Uterus (tissue), 4 donors: ENCODE measurements at places on chromosomes 11 and 22.

DNA sequence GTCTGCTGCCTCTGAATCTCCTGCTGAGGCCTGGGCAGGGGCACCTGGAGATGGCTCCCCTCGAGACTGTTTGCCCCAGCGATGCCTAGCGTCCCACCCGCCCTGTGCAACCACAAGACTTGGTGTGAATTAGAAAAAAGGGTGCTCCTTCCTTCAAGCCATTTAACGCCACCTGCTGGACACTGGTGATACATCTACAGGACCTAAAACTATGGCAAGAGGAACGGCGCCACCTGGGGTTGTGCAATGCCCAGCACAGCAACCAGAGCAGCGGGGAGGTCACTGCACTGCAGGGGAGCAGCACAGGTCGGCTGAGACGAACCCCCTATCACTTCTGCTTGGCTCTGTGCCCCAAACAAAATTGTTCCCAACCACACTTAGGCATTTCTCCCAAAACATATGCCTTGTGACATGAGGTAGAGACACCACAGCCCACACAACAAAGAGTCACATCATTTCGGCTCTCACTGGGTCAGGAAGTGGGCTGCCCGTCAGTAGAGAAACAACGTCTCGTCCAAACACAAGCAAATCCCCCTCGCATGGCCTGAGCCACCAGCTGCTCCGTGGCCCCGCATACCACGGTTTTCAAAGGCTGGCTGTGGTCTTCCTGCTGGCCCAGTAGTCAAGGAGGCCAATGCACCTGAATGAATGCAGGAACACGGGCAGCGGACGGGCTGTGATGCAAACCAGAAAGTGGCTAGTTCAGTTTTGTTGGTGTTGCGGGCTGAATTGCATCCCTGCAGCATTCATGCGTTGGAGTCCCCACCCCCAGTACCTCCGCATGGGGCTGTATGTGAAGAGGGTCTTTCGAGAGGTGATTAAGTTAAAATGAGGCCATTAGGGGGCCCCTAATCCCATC lies 171.9 kb downstream of the SHANK2 start:
- H3K27ac ChIP-seq = no peak overlapping the region
- H3K4me1 ChIP-seq = no peaks in the 10 kb centered on the region
- no peak overlapping the region for H3K4me3 ChIP-seq
- H3K27me3 ChIP-seq = no peaks in the 10 kb centered on the region
- no peaks in the 10 kb centered on the region for H3K36me3 ChIP-seq

DNA sequence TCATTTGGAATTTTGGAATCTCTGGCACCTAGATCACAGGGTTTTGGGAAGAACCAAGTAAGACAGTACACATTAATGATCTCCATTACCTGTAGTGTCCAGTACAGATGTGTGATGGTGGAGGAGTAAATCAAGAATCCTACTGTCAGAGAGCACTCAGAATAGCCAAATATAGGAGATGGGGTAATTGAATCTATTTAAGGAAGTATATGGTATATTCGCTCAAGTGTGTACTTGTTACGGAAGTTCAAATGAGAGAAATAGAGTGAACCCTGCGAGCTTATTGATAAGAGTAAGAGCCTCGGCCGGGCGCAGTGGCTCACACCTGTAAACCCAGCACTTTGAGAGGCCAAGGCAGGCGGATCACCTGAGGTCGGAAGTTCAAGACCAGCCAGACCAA lies 2.2 kb downstream of the SPCS2 start:
- H3K27ac ChIP-seq = no peak overlapping the region
- H3K4me1 ChIP-seq = peaks cover 17% of the 10 kb centered on the region
- H3K27me3 ChIP-seq = no peaks in the 10 kb centered on the region
- H3K36me3 ChIP-seq = no peaks in the 10 kb centered on the region

GRCh38 chr11:134250246-134250645 lies 2.9 kb downstream of the THYN1 start:
- no peak for DNase-seq
- H3K27ac ChIP-seq = no peak overlapping the region
- H3K27me3 ChIP-seq = no peaks in the 10 kb centered on the region
- H3K4me1 ChIP-seq = peaks cover 7% of the 10 kb centered on the region
- no peaks in the 10 kb centered on the region for H3K36me3 ChIP-seq
- no peak overlapping the region for H3K4me3 ChIP-seq

GRCh38 chr22:27719535-27720227 lies 81.9 kb downstream of the MN1 start:
- H3K27ac ChIP-seq = no peak overlapping the region
- H3K36me3 ChIP-seq = no peaks in the 10 kb centered on the region
- H3K4me3 ChIP-seq = no peak overlapping the region
- DNase-seq = no peak

DNA sequence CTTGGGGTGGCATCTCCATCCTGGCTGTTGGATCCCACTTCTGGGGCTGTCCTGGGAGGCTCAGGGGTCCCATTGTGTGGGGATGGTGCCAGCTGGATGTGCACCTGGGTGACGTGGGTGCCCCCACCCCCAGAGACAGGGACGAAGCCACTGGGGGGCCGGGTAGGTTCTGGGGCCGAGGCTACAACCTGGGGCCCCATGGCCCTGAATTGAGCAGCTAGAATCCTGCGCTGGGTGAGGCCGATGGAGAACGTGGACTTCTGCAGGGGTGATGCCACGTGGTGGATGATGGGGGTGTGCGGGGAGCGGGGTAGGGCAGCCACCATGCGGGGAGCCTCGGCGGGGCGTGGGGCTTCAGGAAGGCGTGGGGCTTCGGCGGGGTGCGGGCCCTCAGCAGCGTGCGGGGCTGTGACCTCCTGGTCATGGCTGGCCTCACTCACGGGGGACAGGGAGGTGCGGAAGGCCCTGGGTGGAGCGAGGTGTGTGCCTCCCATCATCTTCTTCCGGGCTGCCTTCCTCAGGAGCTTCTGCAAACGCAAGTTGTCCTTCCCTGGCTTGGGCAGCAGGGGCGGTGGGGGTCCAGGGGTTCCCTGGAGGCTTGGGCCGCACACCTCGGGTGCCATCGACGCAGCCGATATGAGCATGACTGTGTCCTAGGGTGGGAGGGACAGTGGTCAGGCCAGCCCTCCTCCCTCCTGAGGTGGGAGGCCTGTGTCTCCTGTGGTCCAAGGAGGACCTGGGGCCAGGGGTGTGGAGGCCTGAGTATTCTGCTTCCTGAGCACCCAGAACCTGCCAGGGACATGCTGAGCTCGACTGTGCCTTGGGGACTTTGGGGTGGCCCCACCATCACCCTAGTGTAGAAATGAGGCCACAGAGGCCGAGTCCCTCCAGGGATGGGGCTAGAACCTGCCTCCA lies 1.5 kb downstream of the PRR33 start:
- H3K36me3 ChIP-seq = no peaks in the 10 kb centered on the region
- H3K27me3 ChIP-seq = no peaks in the 10 kb centered on the region
- no peak for DNase-seq
- H3K4me1 ChIP-seq = no peaks in the 10 kb centered on the region

DNA sequence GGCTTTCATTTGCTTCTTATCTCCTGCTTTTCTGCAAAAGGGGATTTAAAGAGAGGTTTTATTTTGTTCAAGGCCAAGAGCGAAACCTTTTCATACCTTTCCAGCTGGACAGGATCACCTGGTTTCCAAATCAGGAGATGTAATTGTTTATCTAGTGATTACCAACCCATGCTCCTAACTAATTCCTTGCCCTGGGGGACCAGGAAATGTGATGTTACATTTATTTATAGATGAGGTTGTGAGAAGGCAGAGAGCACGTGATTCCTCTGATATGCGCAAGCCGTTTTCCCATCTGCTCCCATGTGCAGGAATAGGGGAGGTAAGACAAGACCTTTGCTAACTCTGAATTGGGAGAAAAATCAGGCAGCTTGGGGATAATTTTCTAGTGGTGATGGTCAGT lies 507.2 kb upstream of the LARGE1 start:
- no peak overlapping the region for H3K4me3 ChIP-seq
- H3K27ac ChIP-seq = no peak overlapping the region
- no peaks in the 10 kb centered on the region for H3K27me3 ChIP-seq

DNA sequence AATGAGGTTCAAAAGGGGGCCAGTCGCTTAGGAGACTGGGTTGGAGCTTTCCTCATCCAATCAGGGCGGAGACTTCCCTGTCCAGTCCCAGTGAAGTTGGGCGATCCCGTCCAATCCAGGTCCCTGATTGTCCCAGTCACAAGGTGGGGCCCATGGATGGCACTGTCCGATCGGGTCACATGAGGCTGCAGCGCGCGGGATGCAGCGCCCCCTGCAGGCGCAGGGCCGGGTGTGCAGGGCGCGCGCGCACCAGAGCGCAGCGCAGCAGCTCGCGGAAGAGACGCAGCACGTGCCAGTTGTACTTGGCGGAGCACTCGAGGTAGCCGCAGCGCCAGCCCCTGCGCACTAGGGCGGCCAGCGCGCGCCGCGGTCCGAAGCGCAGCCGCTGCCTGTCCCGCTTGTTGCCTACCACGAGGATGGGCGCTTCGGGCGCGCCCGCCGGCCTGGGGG lies 2.3 kb downstream of the RASL10A start:
- peaks cover 17% of the 10 kb centered on the region for H3K27me3 ChIP-seq
- peaks cover 47% of the 10 kb centered on the region for H3K4me1 ChIP-seq

DNA sequence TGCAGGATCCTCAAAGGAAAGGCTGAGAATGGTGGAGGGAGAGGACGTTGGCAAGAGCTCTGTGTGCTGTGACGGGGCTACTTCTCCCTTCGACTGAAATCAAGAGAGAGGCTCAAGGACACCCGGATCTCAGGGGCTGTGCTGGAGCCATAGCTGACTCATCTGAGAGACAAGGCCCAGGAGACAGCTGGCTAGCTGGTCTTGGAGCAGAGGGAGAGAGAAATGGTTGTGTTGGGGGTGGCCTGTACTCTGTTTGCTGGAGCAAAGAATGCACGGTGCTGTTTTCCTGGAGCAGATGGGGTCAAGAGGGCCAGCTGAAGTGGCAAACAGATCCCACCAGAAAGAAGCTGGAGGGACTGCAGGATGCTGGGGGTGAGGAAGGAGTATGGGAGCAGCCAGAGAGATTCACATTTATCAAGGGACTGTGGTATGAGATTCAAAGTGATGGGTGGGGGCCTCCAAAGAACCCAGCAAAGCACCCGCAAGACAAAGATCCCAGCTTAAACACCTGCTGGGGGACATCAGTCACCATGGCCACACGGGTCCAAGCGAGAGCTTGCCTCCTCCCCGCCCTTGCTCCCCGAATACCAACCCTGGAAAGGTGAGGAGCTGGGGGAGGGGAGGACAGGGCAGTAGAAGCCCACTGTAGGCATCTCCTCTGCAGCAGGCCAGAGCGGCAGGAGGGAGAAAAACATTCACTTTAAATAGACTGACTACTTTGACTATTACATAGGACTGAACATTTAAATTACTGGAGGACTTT lies 40.8 kb downstream of the MAP6 start:
- no peak for DNase-seq
- H3K27ac ChIP-seq = no peak overlapping the region
- no peak overlapping the region for H3K4me3 ChIP-seq
- H3K4me1 ChIP-seq = no peaks in the 10 kb centered on the region
- H3K27me3 ChIP-seq = no peaks in the 10 kb centered on the region

DNA sequence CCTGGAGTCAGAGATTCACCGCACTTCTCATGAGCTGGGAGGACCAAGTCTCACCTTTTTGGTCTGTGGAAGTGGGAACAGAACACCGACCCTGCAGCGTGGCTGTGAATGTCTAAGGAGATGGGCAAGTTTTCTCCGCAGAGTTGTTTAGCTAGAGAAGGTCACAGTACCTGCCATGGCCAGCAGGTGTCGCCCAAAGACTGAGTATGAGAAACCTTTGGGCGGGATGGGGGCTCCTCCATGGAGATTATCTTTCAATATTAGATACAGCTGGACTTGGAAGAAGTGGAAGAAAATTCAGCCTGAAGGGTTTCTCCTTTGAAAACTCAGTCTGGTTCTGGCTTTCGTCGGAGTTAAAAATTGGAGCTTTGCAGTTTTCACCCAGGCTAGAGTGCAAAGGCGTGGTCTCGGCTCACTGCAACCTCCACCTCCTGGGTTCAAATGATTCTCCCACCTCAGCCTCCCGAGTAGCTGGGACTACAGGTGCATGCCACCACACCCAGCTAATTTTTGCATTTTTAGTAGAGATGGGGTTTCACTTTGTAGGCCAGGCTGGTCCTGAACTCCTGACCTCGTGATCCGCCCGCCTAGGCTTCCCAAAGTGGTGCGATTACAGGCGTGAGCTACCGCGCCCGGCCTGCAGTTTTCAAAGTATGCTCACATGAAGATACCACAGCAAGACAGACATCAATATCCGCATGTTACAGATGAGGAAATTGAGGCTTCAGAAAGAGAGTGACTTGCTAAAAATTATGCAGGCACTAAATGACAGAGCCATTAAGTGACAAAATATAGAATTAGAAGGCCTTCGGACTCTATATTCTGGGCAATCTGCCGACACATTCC lies 10.7 kb upstream of the DSCAML1 start:
- no peaks in the 10 kb centered on the region for H3K36me3 ChIP-seq
- no peaks in the 10 kb centered on the region for H3K4me1 ChIP-seq
- peak; percentile 84 for DNase-seq
- no peaks in the 10 kb centered on the region for H3K27me3 ChIP-seq
- no peak overlapping the region for H3K4me3 ChIP-seq

GRCh38 chr11:14905104-14906033 lies 13.3 kb upstream of the CYP2R1 start:
- DNase-seq = peak; percentile 22
- H3K36me3 ChIP-seq = no peaks in the 10 kb centered on the region
- peaks cover 12% of the 10 kb centered on the region for H3K4me1 ChIP-seq

DNA sequence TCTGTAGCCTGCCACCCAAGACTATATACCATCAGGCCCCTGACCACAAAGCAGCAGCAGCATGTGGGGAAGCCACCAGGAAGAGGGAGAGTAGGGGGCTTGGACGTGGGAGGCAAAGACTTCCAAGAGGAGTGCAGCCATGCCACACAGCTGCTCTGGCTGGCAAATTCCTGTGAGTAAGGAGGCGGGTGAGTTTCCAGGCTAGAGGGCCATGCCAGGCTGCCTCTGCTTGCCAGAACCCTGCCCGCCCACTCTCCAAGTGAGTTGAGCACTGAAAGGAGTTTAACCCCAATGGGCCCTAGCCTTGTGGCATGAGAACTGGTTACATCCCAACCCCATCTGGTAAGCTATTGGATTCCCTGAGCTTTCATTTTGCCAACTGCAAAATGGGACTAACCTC lies 4.7 kb upstream of the DGAT2 start:
- no peaks in the 10 kb centered on the region for H3K36me3 ChIP-seq
- no peaks in the 10 kb centered on the region for H3K27me3 ChIP-seq
- no peak for DNase-seq
- H3K4me3 ChIP-seq = no peak overlapping the region

GRCh38 chr11:8747173-8747572 lies 64.6 kb downstream of the RPL27A start:
- H3K36me3 ChIP-seq = no peaks in the 10 kb centered on the region
- peak overlapping the region; percentile 6 for H3K27ac ChIP-seq
- no peaks in the 10 kb centered on the region for H3K4me1 ChIP-seq

GRCh38 chr11:92770981-92771380 lies 198.5 kb upstream of the MTNR1B start:
- no peak overlapping the region for H3K27ac ChIP-seq
- no peak overlapping the region for H3K4me3 ChIP-seq
- H3K27me3 ChIP-seq = no peaks in the 10 kb centered on the region
- no peak for DNase-seq
